ENCODE measurements at places on chromosomes 3 and 15.
A peak's percentile ranks its signal among the peaks of the same experiment; 100 is the strongest.

- DNase-seq: no peak
Measured at GRCh38 chr3:171401432-171401831, 58.8 kb downstream of the TNIK start.

DNA sequence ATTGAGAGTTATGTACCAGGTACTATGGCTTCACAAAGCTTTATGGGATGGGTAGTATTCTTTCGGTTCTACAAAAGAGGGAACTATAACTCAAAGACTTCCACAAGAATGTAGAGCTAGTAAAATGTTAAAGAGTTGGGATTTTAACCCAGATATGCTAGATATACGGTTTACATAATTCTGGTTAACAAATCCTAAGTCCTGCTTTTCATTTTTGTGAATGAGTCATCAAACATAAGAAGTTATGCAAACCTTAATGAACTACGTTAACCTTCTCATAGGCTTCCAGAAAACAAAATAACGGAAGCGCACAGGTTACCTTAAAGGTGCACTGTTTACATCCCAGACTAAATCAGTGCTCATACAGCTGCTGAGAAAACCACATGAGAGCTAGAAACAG lies 1049.3 kb downstream of the MCTP2 start:
- no peak for DNase-seq

GRCh38 chr3:30530084-30530483 lies 76.3 kb upstream of the TGFBR2 start:
- DNase-seq: no peak

DNA sequence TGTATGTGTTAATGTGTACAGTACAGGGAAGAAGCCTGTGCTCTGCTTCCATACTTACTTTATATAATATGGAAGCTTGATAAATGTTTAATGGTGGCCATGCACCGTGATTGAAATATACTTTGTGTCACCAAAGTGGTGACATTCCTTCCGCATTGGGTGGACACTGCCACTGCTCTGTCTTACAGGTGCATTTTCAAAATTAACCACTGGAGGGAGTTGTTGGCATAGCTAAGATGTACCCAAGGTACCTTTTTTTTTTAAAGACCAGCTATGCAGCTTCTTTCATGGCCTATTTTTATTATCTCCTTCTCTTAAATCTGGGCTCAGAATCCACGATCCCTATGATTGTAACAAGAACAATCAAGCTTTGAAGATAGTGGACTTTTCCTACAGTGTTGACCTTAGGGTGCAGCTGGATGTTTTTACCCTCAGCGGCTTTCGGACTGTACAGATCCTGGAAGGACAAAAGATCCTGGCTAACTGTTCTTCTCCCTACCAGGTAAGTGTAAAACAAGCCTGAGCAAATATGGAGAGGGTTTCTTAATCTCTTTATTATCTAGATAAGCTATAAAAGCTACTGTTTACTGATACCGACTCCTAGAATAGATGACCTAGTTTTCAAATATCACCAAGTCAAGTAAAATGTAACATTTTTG lies 21.6 kb upstream of the PAK6 start:
- peak; percentile 67 for DNase-seq

DNA sequence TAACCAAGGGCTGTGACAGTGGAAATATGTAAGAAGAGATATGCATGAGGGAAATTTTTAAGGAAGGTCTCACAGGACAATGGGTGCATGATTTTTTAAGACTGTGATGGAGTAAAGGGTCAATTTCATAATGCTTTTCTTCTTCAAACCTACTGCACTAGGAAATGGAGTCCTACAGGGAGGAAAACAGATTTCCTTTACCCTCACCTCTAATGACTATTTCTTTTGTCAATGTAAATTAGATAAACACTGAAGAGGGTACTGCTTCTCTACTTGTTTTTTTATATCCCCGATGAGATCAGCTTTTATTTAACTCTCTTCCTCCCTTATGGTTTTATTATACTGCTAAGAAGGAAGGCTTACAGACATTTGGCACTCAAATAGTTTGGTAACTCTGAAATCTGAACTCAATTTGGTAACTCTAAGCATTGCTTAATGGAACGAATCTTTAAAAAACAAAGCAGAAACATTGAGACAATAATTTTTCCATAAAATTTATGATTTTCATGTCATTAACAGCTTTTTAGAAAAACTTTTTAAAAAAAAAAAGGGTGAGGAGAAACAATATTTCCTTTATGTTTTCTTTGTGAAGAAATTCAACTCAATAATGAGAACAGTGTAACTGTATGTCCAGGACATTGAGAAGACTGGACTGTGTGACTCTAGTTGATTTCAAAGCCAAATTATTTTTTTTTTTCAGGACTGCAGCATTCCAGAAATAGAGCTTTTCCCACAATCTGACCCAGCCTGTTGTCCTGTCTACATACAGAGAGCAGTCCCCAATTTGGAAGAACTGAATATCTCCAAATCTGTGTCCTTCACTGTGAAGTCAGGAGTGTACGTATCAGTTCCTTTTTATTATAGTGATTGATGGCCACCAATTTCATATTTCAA lies 64.4 kb downstream of the CRYBG3 start:
- DNase-seq: no peak

- DNase-seq: peak; percentile 48
Measured at GRCh38 chr3:195815169-195815771, 3.5 kb upstream of the MUC4 start.

- DNase-seq: peak; percentile 21
Measured at GRCh38 chr3:14921811-14922705, 25.3 kb upstream of the NR2C2 start.

DNA sequence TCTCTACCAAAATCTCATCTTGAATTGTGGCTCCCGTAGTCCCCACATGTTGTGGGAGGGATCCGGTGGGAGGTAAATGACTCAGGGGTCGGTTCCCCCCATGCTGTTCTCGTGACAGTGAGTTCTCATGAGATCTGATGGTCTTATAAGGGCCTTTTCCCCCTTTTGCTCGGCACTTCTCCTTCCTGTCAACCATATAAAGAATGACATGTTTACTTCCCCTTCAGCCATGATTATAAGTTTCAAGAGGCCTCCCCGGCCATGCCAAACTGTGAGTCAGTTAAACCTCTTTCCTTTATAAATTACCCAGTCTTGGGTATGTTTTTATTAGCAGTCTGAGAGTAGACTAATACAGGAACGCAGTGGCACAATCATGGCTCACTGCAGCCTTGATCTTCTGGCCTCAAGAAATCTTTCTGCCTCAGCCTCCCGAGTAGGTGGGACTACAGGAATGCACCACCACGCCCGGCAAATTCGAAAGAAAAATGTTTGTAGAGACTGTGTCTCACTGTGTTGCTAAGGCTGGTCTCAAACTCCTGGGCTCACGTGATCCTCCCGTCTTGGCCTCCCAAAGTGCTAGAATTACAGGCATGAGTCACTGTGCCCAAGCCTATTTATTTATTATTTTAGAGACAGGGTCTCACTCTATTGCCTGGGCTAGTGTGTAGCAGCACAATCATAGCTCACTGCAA lies 101.0 kb downstream of the ATP10A start:
- no peak for DNase-seq

DNA sequence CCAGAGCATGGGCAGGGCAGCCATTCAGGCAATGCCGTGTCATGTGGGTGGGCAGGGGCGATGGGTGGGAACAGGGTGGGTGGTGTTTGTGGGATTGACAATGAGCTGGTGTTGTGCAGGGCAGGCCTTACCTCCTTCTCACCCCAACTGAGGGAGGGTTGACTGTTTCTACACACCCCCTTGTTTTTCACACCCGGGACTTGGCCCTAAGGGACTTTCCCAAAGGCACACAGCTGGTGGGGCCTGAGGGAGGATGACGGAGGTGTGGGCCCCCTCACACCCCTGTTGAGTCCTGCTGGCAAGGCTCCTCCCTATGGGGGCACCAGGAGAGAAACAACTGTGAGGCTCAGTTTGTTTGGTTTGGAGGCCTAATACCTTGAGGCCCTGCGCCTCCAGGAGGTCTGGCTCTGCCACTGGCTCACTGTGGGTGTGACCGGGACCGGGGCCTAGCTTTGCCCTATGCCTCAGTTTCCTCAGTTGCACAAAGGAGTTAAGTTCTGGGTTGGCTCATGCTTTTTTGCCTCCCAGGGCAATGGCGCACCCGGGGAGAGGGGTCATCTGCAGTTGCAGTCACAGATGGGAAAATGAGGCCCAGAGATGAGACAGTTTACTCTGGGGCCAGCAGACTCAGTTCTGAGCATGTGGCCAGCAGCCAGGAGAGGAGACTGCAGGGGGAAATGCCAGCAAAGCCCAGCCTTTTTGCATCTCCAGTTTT lies 5.1 kb upstream of the DNAH1 start:
- no peak for DNase-seq

GRCh38 chr3:32899265-32899664 lies 52.2 kb upstream of the CCR4 start:
- no peak for DNase-seq

All from EL (cell line).